ENCODE measurements at places on chromosomes 11 and 22. TPM values are rescaled to one million over a fixed set of nuclear protein-coding genes. Genes with fewer than 3 reads are reported as not detected.
A peak's percentile ranks its signal among the peaks of the same experiment; 100 is the strongest.

DNA sequence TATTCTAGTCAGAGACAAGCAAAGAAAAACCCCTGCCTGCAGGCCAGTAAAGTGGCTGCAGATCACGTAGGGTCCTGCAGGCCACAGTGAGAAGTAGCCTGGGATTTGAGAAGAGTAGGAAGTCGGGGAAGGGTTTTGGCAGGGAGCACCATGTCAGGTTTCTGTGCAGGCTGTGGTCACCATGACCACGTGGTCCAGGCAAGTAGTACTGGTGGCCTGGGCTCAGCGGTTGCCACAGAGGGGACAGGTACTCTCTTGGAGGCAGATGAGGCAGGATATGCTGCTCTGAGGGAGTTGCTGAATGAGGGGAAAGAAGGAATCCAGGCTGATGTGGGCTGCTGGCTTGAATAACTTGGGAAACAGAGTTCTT, 46.5 kb downstream of the PISD start:
- no peak for DNase-seq

The TMEM126A gene
- 63.7 TPM for total RNA-seq

GRCh38 chr11:126063507-126063852, 814 bp upstream of the CDON start:
- no peak for DNase-seq

The B3GAT1 gene
- total RNA-seq = not detected

DNA sequence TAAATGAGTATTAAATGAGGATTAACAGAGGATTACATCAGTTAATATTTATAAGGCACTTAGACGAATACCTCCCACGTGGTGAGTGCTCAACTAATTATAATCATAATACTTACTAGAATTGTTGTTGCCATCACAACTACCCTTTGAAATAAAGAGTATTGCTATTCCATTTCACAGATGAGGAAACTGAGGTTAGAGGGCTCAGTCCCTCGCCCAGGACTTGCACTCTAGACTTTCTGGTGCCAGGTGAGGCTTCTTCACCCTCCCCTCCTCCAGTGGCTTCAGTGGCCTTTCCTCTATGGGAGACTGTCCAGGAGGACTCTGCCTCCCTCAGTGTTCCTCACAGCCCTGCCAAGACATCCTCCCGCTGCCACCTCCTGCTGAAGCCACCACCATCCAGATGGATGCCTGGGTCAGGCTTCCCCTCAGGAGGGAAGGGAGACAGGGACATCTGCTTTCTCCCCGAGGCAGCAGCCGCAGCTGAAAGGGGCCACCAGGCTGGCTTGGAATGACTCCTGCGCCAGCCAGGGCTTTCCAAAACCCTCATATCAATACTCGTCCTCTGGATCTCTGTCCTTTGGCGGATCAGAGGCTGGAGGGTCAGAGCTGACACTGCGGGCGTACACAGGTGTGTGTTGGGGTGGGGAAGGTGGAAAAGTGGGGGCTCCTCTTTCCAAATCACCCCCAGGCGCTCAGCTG, 580.1 kb downstream of the BUD13 start:
- no peak for DNase-seq

The CHORDC1 gene
- total RNA-seq = 189 TPM

The GP1BB gene
- total RNA-seq = 3.5 TPM

The CD6 gene
- not detected for total RNA-seq

DNA sequence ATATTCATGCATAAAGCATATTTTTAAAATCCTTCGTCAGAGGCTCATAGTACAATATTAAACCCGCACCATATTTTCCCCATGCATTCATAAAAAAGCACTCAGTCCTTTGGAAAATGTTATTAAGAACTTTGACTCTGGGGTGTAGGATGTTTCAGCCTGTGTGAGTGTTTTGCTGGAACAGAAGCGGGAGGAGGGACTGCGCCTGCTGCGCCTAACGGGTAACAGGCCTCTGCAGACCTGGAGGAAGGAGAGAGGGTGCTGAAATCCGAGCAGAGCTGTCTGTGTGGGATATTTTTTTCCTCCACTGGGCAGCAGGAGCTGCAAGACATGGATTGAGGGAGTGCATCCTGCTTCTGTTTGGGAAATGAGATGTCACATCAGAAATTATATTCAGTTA, 483.0 kb downstream of the BRD1 start:
- DNase-seq = no peak

DNA sequence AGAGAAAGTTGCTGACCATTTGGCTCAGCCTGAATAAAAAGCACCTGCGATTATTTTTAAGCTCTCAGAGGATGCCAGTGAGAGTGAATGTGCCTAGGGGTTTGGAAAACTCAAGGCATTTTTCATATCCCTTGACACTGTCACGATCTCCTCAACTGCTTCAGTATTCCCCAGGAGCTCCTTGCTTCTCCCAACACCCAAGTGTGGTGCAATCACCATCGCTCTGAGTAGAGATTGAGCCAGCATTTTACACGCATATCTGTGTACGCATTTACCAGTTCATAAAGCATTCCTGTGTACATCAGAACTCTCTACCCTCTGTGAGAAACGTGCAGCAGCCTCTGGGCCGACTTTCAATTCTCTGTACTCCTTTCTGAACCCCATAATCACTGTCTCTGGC, 1.3 kb downstream of the SRRD start:
- DNase-seq = no peak

- DNase-seq = no peak
These were observed 7.5 kb downstream of the CPSF7 start for GRCh38 chr11:61422226-61422625.

DNA sequence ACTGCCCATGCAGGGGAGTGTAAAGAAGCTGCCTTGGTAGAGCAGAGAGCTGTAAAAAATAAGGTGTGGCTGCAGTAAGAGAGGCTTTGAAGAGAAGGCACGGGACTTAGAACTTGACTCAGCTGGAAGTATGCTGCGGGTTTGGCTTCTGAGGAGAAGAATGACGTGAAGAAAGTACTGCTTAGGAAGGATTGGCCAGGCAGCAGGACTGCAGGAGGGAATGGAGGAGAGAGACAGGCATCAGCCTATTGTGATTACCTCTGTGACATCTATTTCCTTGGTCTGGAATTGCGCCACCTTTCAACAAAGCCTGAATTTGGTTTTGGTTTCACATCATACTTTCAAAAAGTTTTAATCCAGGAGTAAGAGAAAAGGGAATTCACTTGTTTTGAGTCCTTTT, 22.5 kb downstream of the PRRG4 start:
- peak; percentile 62 for DNase-seq

The PLAAT2 gene
- total RNA-seq = not detected

DNA sequence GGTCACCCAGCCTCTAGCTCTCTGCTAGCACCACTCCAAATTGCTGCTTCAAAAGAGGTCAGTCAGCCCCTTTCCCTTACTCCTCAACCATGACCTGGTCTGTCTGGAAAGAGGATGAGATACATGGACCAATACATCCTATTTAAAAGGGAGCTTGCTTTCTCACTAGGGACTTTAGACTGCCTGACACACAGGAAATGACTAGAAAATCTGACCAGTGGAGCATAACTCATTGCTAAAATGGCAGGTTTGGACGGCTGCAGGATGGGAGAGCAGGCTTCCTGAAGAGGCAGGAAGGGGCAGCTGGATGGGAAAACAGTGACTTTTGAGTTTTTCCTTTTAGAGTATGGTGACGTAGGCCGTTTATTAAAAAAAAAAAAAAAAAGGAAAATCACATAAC, 25.3 kb downstream of the STIM1 start:
- peak; percentile 12 for DNase-seq

The ANO9 gene
- not detected for total RNA-seq

DNA sequence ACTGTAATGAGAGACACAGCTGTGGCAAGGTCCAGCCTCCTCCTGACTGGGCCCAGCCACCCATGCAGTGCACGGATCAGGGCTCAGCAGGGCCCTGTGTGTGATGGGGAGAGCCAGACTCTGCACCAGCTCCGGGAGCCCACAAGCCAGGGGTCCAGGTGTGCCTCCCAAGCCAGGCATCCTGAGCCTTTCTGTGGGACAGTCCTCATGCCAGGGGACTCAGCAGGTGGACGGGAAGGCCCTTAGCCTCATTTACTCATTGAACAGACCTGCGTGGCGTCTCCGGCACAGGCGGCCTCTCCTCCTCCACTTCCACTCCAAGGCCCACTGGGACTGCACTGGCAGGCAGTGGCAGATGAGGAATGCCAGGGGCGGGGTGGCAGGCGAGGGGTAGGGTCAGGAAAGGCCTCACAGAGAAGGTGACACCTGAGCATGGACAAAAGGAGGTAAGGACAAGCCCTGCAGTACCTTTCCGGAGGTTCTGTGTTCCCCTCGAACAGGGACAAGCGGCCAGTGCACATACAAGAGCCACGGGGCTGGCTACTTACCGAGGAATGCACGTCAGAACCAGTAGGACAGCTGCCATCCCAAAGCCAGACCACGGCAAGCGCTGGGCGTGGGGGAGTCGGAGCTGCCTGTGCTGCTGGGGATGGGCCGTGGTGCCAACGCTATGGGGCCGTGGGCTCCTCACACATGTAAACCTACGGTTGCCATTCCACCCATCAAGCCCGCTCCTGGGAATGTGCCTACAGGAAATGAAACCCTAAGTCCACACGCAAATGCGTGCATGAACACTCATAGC, 52.7 kb downstream of the IGF2 start:
- DNase-seq = no peak

The C11orf87 gene
- not detected for total RNA-seq

The C11orf97 gene
- total RNA-seq = not detected

GRCh38 chr22:22877523-22878210, 9.9 kb upstream of the IGLL5 start:
- peak; percentile 54 for DNase-seq

GRCh38 chr22:50175921-50176849, 5.7 kb downstream of the PANX2 start:
- no peak for DNase-seq

The C11orf16 gene
- total RNA-seq = not detected

GRCh38 chr22:45895436-45896152, 81.4 kb downstream of the WNT7B start:
- DNase-seq = no peak

The POTEH gene
- not detected for total RNA-seq

DNA sequence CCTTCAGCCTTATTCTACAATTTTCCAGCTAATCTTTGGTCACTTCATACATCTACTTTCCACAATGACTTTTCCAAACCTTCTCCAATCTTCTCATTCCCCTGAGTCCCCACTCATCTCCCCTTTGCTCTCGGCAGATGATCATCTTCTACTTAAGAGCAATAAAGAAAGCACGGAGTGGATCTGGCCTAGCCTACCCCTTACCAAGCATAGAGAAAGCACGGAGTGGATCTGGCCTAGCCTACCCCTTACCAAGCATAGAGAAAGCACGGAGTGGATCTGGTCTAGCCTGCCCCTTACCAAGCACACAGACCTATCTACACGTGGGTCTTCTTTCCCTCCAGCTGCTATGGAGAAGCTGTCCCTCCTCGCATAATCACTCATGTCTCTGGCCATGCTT, 558.6 kb downstream of the OPCML start:
- no peak for DNase-seq

The MCAT gene
- total RNA-seq = 19.0 TPM

- peak; percentile 69 for DNase-seq
These were observed 16.6 kb downstream of the ARAP1 start for GRCh38 chr11:72735495-72736027.

DNA sequence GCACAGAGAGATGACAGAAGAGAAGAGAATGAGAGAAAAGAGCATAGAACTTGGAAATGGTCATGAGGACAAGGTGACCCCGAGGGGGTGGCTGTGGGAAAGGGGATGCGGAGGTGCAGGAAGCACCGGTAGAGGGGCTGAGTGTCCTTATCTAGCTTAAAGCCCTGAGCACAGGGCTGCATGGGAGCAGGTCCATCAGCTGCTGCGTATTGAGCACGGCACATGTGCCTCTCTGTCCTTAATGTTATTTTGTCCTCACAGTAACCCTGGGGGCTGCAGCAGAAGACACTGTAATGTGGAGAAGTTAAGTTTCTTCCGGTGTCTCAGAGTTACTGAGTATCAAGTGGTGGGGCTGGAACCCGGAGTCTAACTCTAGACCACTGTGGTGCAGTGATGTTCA, 94.4 kb upstream of the OR4B1 start:
- DNase-seq = no peak

- no peak for DNase-seq
These were observed 712 bp upstream of the SLC2A11 start for GRCh38 chr22:23856721-23857605.

GRCh38 chr11:122330279-122330965, 214.4 kb upstream of the BLID start:
- no peak for DNase-seq

DNA sequence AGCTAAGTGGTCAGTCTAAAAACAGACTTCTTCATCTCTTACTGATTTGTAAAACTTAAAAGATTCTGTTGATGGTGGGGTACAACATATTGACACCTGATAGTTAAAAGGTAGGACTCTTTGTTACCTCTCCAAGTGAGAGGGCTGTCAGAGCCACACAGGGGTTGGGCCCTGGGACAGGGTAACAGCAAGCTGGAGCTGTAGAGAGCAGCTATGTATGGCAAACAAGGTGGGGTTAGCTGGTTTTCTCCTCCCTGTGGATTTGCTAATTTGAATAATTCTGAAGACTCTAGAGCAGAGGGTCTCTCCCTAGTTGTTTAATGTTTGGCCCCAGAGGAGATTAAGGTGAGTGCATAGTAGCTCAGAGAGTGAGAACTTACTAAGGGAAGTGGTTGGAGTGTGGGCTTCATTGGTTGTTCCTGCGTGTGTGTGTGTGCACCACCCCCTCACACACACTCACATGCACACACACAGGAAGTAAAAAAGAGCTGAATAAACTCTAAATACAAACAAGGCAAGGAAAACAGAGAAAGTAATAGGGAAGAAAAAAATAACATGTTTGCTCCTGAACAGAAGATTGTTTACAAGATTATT, 9.2 kb upstream of the GAS2 start:
- no peak for DNase-seq

DNA sequence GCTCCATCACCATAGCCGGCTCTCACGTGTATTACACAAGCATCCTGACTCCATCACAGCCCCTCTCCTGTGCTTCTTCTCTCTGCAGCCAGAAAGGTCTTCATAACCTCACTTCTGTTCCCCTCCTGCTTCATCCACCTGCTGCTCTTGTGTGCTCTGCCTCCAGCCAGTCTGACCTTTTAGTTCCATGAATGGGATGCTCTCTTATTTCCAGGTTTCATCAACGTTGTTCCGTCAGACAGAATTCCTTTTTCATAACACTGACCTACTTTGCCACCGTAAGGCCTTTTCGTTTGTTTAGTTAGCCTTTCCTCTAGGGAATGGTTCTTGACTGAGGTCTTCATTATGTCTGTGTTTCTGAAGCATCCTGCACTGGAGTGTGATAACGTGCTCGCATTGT, 18.8 kb downstream of the GRAMD1B start:
- DNase-seq = no peak

DNA sequence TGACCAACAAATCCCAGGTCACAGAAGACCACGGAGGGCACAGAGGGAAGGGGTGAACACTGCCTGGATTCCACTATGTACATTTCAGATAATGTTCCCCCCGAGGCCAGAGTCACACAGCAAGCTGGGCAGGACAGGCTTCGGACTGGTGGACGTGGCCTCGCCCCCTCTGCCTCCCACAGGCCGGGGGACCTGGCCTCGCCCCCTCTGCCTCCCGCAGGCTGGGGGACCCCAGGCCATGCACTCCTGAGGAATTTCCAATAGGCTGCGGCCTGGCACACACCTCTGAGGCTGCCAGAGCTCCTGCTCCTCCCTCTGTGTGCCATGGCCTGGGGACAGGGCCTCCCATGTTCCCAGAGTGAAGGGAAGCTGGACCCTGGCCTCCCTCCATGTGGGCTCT, 1352.8 kb downstream of the BRD1 start:
- no peak for DNase-seq

GRCh38 chr11:19508165-19508564, 204.5 kb upstream of the NAV2 start:
- peak; percentile 73 for DNase-seq

Data from MG63 (cell line).